Mesothelial cell of epicardium (in vitro differentiated cells): ENCODE measurements at places on chromosomes 12 and 14.

DNA sequence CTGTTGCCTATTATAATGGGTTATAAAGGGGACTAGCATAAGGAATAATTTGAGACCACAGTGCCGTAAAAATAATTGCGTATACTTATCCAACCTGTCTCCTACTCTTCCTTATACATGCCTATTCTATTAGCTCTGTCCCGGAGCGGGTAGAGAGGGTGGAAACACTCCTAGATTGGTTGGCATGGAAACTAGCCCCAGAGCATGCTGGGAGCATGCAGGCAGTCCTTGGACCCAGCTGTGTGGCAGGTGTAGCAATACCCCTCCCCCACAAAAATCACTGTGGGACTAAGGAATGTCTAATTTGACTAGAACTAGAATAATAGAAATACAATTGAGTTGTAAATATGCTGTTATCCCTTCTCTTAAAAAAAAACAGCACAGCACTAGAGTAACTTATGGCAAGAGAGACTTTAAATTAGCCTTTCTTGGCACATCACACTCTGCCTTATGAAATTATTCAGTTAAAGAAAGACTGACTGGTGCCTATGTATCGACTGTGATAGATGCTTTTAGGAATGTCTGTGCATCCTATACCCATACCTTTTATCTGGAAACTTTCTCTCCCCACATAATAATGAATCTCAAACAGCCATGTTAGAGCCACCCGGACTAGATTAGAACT is 244.0 kb upstream of the DAAM1 start:
- no peak for DNase-seq

GRCh38 chr14:35085441-35085840 is 36.3 kb downstream of the PPP2R3C start:
- DNase-seq = no peak

DNA sequence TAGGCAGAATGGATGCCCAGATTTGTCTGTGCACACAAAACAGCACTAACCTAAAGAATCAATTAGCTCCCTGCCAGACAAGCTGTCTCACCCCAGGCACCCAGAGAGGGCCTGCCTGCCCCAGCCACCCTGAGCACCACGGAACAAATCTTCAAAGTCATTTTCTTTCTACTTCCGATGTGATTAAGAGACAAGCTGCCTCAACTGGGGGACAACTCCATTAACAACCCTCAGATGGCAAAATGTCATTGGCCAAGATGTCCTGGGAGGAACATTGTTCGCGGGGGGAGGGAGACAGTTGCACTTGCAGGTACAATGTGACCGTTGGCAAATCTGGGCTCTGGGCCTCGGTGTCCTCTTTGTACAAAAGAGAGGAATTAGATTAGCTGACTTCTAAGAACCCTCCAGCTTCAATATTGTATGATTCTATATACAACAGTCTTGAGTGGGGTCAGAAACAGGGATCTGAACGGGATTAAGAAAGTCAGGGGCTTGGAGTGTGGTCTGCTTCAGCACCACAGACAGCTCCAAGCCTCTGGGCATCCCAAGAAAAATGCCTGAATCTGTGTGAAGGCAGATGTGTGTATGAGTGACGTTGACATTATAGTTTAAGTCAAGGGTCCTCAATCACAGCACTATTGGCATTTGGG is 42.8 kb upstream of the CMKLR1 start:
- DNase-seq = peak; percentile 48

GRCh38 chr12:51622564-51622963 is 31.5 kb downstream of the SCN8A start:
- no peak for DNase-seq

DNA sequence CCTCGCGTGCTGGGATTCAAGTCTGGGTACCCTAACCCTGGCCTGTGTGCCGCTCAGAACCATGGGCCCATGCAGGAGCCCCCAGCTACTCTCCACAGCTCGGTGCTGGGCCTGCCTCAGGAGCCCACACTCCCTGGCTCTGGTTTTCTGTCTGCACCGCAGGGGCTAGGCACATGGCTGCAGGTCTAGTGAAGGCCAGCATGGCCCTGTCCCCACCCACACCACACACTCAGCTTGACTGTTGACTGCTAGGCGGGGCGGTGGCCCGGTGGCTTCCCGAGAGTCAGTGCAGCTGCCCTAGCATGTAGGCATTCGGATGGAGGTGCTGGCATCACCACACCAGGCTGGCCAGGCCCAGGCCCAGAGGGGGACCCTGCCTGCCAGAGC is 7.9 kb downstream of the INF2 start:
- no peak for DNase-seq

- no peak for DNase-seq
Measured at GRCh38 chr12:51683763-51684357, 92.8 kb downstream of the SCN8A start.

DNA sequence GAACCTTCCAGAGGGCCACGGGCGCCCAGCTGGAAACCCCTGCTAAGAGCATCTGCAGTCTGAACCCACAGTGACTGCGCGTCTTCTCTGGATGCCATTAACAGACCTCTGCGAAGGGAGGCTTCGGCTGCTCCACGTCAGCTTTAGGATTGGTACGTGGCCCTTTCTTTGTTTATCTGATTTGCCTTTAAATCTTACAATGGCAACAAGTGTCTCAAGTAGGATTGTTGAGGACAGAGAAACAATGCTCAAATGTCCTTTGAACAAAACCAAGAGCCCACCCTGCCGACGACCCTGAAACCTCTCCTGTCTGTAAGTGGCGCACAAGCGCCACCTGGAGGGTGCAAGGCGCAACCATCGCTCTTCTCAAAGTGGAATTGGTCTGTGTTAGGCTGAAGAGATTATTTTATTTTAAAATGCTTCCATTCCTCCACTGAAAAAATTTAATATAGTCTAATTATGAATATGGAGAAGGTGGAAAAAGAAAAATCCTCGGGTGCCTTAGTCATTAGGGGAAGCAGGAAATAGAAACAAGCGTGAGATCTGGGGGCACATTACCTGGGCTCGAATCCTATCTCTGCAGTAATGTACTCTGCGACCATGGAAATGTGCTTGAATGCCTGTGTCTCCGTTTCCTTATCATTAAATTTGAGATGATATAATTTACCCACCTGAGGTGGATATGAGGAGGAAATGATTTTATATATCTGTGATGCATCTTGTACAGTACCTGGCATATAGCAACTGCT is 82.6 kb upstream of the PTPRB start:
- DNase-seq = peak; percentile 37

- no peak for DNase-seq
Measured at GRCh38 chr12:118979763-118980406, 1.5 kb upstream of the SRRM4 start.

- DNase-seq = no peak
Measured at GRCh38 chr12:68092976-68093375, 66.6 kb downstream of the IFNG start.

- no peak for DNase-seq
Measured at GRCh38 chr14:68546839-68547238, 246.0 kb downstream of the ZFP36L1 start.

GRCh38 chr12:129676411-129676810 is 227.4 kb downstream of the TMEM132D start:
- DNase-seq = no peak

DNA sequence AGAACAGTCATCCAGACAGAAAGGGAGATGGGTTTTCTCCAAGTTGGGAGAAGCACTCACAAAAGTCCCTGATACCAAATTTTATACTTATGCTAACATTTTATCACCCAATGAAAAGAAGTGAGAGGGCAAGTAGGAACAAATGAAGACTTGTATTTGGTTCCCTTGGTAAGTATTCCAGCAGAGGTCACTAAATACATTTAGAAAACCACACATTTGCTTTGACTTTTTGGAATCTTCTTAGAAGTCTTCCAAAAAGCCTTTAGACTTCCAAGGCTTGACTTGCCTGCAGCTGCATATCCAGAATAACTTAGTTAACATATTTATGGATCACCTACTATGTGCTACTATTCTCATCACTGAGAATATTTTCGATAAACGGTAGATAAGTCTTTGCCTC is 3.1 kb upstream of the GYS2 start:
- no peak for DNase-seq

GRCh38 chr14:48936362-48936761 is 649.8 kb downstream of the RPS29 start:
- no peak for DNase-seq

- DNase-seq = no peak
Measured at GRCh38 chr12:11601647-11602046, 47.8 kb upstream of the ETV6 start.

- no peak for DNase-seq
Measured at GRCh38 chr12:120514002-120514401, 15.0 kb downstream of the COQ5 start.

DNA sequence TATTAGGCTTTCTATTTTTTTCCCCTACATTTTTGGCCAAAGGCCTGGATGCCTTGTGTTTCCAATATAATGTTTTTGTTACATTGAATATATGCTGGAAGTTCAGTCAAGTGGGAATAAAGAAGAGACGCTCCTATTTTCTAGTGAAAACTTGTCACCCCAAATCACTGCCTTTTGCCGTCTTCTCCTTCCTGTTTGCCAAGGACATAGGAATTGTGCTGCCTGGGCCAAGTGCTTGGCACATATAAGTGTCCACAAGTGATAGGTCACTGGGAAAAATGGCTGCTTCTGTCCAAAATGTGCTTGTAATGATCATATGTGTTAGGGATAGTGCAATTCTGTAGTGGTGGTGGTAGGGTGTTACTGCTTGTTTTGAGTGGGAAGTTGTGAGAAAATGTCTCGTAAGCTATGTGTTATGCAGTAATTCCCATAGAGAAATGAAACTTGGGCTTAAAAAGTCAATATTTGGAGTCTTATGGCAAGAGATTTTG is 11.6 kb upstream of the KCNJ8 start:
- DNase-seq = no peak

DNA sequence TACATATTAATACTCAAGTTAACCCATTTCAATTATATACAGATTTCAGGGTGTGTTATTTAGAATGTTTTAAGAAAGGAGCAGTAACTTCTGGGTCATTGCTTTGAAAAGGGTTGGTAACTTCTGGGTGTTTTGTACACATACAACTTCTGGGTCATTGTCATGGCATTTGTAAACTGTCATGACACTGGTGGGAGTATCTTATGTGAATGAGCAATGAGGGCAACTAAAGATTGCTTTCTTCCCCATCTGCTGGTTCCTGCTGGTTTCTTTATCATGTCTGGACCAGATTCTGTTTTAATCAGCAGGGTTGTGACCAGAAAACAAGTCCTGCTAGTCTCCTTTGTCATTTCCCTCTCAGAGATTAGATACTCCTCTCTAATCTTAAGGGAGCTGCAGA is 713.3 kb downstream of the LRFN5 start:
- no peak for DNase-seq

DNA sequence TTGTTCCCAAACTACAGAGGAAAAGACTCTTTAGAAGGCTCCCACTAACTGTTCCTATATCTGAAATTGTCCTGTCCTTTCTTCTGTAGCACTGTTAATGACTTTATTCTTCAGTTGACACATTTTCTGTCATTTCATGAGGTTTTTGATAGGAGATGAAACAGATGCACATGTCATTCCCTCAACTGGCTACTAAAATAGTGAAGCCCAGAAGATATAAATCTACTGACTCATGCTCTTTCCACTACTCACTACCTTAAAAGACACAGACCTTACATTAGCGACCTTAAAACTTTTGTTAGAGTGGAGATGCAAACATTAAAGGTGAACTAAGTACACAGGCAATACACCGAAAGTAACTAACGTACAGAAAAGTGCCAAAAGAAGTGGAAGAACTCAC is 59.5 kb upstream of the ANKS1B start:
- DNase-seq = no peak

DNA sequence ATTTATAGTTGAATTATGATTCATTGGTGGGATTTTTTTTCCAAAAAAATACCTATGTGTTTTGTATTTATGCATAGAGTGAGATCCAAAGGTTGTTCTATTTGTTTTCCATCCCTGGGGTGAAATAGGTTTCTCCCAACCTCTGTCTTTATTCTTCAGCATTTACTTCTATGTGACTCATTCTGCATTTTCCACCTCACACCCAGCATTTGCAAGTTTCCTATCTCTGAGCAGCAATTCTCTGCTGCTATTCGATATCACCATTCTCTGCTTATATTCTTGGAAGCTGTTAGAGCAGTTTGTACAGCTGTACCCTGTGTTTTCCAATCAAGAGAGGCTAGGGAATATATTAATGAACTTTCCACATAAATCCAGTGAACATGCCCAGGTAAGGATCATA is 538.9 kb downstream of the SNAPC1 start:
- DNase-seq = no peak

DNA sequence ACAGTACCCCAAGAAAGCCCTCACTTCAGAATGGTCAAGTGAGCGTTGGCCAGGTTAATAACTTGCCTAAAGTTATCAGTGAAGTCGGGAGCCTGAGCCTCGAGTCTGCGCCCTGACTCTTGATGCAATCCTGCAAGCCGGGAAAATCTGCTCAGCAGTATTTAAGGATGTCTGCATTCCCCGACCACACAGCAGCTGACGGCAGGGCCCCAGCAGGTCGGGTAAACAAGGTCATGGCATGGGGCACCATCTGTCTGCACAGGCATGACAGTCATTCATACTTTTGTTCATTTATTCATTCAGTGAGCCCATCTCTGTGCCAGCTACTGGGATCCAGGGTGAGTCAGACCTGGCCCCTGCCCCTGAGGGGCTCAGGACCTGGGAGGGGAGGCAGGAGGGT is 11.1 kb downstream of the ABCB9 start:
- no peak for DNase-seq

DNA sequence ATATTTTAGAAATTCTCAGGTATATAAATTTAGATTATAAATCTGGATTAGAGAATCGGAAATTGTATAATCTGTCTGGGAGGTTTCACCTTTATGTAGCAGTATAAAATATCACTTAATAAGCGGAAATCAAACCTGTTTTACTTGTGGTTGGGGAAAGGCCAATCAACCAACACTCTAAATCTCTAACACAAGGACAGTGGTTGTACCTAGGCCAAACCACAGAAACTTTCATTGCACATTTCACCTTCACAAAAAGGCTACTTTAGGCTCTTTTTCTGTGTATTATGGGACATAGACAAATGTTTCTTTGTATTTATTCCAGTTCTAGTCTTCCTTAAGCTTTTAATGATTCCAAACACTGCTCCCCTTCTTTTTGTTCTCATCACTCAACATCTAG is 19.8 kb downstream of the ERH start:
- no peak for DNase-seq

DNA sequence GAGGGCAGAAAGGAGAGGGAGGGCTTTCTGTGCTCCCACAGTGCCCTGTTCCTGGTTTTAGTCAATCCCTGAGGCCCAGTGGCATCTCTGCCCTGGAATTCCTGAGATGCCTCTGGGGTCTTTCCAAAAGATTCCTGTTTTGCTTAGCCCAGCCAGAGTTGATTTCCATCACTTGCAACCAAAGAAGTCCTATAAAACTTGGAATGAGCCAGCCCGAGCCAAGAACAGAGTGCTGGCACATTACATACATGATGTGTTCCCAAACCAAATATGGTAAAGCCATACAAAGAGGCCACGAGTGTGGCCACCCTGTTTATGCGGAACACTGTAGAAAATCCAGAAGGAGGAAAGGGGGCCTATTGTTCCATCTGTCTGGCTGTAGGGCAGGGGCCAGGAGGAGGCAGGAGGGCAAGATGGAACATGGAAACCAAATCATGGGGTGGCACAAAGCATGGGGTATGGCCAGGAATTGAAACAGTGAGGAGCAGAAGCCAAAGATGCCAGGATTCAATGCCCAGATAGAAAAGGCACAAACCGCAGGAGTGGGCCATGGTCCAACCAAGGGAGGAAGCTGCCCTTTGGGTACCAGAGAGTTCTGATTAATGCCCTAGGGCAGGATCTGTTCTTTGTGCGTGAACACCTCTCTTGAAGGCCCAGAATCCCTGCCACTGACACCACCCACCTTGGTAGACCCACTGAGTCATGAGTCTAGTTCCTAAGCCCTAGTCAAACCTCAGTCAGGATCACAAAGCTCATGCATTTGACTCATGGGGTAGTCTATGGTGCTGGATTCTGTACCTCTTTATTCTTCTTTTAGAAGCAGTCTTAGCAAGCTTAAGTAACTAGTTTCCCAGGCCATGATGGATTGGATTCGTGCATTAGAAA is 75.2 kb downstream of the LRRC74A start:
- DNase-seq = no peak
